Left ventricle myocardium inferior (tissue), 1 donor: ENCODE measurements at places on chromosomes 1 and 21. TPM values are rescaled to one million over a fixed set of nuclear protein-coding genes. Genes with fewer than 3 reads are reported as not detected.

- no peak overlapping the region for H3K27ac ChIP-seq
- no peak for DNase-seq
- no peaks in the 10 kb centered on the region for H3K4me1 ChIP-seq
- H3K27me3 ChIP-seq = no peaks in the 10 kb centered on the region
- H3K4me3 ChIP-seq = no peak overlapping the region
These were observed 29.4 kb upstream of the PROX1 start for GRCh38 chr1:213958346-213958745.

DNA sequence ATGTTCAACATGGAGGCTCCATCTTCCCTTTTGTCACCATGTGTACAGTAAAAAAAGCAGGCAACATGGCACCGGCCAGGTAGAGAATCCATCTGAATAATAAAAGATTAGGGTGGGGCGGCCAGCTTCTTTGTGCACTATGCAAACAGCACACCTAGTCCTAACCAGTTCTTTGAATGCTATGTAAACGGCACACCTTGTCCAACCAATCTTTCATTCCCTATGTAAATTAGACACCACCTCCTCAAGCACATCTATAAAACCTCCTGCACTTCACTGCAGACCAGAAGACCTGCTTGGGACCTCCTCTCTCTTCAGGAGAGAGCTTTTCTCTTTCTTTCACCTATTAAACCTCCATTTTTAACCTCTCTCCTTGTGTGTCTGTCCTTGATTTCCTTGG, 28.2 kb downstream of the TFB2M start:
- DNase-seq = no peak
- H3K36me3 ChIP-seq = peaks cover 36% of the 10 kb centered on the region
- no peaks in the 10 kb centered on the region for H3K27me3 ChIP-seq

DNA sequence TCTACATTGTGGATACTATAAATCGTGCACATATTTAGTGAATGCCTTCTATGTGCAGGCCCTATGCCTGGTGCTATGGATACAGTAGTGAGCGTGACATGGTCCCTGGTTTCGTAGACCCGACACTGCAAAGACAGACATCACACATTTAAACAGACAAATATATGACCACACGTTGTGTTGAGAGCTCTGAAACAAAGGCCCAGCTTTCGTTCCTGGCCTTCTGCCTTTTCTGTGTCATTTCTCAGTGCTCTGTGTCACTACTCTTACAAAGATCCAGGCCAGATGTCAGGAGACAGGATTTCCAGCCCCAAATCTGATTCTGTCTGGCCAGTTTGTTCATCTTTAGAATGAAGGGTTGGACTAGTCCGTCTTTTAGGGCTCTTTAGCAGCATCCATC, 19.3 kb upstream of the TRABD2B start:
- no peak overlapping the region for H3K4me3 ChIP-seq
- no peak for DNase-seq
- no peak overlapping the region for H3K27ac ChIP-seq
- H3K27me3 ChIP-seq = peaks cover 22% of the 10 kb centered on the region
- peaks cover 8% of the 10 kb centered on the region for H3K4me1 ChIP-seq
- no peaks in the 10 kb centered on the region for H3K36me3 ChIP-seq

- H3K4me3 ChIP-seq = no peak overlapping the region
- no peaks in the 10 kb centered on the region for H3K27me3 ChIP-seq
- no peak overlapping the region for H3K27ac ChIP-seq
- H3K4me1 ChIP-seq = no peaks in the 10 kb centered on the region
- no peaks in the 10 kb centered on the region for H3K36me3 ChIP-seq
- no peak for DNase-seq
These were observed 552.9 kb downstream of the LTN1 start for GRCh38 chr21:28439788-28440187.

GRCh38 chr1:50978852-50979781, 9.1 kb downstream of the CDKN2C start:
- no peak for DNase-seq
- H3K4me3 ChIP-seq = peak overlapping the region; percentile 92
- H3K27me3 ChIP-seq = no peaks in the 10 kb centered on the region

GRCh38 chr21:40852563-40852962, 5.6 kb upstream of the DSCAM start:
- no peak overlapping the region for H3K4me3 ChIP-seq
- no peaks in the 10 kb centered on the region for H3K36me3 ChIP-seq
- DNase-seq = no peak
- no peak overlapping the region for H3K27ac ChIP-seq
- H3K27me3 ChIP-seq = peaks cover 40% of the 10 kb centered on the region

- no peak overlapping the region for H3K27ac ChIP-seq
- H3K4me3 ChIP-seq = no peak overlapping the region
- no peak for DNase-seq
- no peaks in the 10 kb centered on the region for H3K27me3 ChIP-seq
- H3K36me3 ChIP-seq = peaks cover 51% of the 10 kb centered on the region
These were observed 53.7 kb downstream of the ZBTB8A start for GRCh38 chr1:32592943-32593342.

GRCh38 chr21:43734928-43735229, 15.9 kb downstream of the PDXK start:
- DNase-seq = no peak
- no peak overlapping the region for H3K4me3 ChIP-seq
- peak overlapping the region; percentile 36 for H3K27ac ChIP-seq
- peaks cover 53% of the 10 kb centered on the region for H3K4me1 ChIP-seq

HES3 gene
- total RNA-seq = not detected

- peaks cover 24% of the 10 kb centered on the region for H3K4me1 ChIP-seq
- peak overlapping the region; percentile 94 for H3K27ac ChIP-seq
- H3K36me3 ChIP-seq = no peaks in the 10 kb centered on the region
- peaks cover 19% of the 10 kb centered on the region for H3K27me3 ChIP-seq
- DNase-seq = peak; percentile 90
These were observed 5.3 kb downstream of the FCRLB start for GRCh38 chr1:161726473-161727255.

VSIG8 gene
- not detected for total RNA-seq

DNA sequence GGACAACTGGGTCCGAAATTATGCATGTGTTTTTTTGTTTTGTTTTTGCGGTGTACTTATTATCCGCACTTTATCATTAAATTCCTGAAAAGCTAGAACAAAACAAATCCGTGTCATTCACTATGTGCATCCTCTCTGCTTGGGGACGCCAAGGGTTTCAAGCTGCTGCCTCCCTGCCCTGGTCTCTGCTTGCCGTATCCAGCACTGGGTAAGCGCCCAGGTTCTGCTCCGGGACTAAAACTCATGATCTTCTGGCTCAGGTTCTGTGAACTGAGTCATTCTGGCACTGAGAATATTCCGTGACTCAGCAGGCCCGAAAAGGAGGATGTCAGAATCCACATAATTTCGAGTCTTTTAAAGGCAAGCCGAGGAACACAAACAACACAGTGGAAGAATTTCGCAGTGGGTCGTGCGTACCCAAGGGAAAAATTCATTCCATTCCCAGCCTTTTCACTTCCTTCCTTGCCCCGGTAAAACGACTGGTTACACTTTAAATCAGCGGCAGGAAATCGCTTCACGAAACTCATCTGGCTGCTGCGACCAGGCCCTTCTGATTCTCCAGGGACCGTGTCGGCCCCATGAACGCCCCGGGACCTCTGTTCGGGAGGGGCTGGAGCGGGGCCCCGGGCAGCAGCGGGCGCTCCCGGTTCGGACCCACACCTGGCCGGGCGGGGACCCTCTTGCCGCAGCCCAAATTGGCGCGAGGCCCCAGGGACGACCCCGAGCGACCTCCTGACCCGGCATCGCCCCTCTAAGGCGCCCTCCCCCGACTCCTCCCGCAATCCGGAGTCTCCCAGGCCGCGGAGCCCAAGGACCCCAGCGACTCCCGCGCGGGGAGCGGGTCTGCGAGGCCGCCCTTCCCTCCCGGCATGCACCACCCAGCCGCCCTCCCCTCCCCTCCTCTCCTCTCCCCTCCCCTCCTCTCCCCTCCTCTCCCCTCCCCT, 746 bp upstream of the LAMC1 start:
- H3K36me3 ChIP-seq = no peaks in the 10 kb centered on the region
- peak overlapping the region; percentile 98 for H3K27ac ChIP-seq
- H3K4me3 ChIP-seq = peak overlapping the region; percentile 73
- H3K27me3 ChIP-seq = no peaks in the 10 kb centered on the region

DNA sequence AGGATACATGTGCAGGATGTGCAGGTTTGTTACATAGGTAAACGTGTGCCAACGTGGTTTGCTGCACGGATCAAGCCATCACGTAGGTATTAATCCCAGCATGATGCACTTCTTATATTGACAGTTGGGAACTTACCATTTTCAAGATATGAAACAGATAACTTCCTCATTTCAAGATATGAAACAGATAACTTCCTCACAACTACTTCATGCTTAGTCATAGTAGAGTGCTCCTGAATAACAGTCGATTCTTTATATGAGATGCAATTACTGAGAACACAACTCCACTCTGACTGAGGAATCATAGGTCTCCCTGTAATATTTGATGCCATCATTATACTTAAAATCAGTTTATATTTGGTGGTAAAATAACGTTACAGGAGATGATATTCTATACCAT, 1124.3 kb downstream of the AMY1C start:
- DNase-seq = no peak
- H3K4me1 ChIP-seq = no peaks in the 10 kb centered on the region
- H3K27ac ChIP-seq = no peak overlapping the region
- no peaks in the 10 kb centered on the region for H3K36me3 ChIP-seq
- H3K27me3 ChIP-seq = no peaks in the 10 kb centered on the region

GRCh38 chr1:87794788-87795614, 466.3 kb downstream of the LMO4 start:
- H3K27me3 ChIP-seq = no peaks in the 10 kb centered on the region
- no peaks in the 10 kb centered on the region for H3K4me1 ChIP-seq
- no peak overlapping the region for H3K4me3 ChIP-seq
- no peaks in the 10 kb centered on the region for H3K36me3 ChIP-seq

GRCh38 chr21:38898422-38899096, 92.8 kb downstream of the ETS2 start:
- no peak for DNase-seq
- peaks cover 17% of the 10 kb centered on the region for H3K4me1 ChIP-seq
- H3K27me3 ChIP-seq = no peaks in the 10 kb centered on the region
- no peak overlapping the region for H3K4me3 ChIP-seq
- H3K36me3 ChIP-seq = no peaks in the 10 kb centered on the region

GRCh38 chr1:41515131-41515678, 30.7 kb upstream of the EDN2 start:
- DNase-seq = no peak
- H3K27ac ChIP-seq = peak overlapping the region; percentile 31
- peaks cover 35% of the 10 kb centered on the region for H3K4me1 ChIP-seq
- H3K27me3 ChIP-seq = no peaks in the 10 kb centered on the region
- H3K4me3 ChIP-seq = no peak overlapping the region

GRCh38 chr21:36250423-36251075, 69.4 kb upstream of the MORC3 start:
- H3K4me3 ChIP-seq = no peak overlapping the region
- no peak overlapping the region for H3K27ac ChIP-seq
- peaks cover 6% of the 10 kb centered on the region for H3K4me1 ChIP-seq
- H3K36me3 ChIP-seq = peaks cover 94% of the 10 kb centered on the region
- no peaks in the 10 kb centered on the region for H3K27me3 ChIP-seq

- peak overlapping the region; percentile 27 for H3K27ac ChIP-seq
- no peak for DNase-seq
- H3K27me3 ChIP-seq = no peaks in the 10 kb centered on the region
These were observed 68.3 kb upstream of the ARHGAP29 start for GRCh38 chr1:94305704-94306103.

DNA sequence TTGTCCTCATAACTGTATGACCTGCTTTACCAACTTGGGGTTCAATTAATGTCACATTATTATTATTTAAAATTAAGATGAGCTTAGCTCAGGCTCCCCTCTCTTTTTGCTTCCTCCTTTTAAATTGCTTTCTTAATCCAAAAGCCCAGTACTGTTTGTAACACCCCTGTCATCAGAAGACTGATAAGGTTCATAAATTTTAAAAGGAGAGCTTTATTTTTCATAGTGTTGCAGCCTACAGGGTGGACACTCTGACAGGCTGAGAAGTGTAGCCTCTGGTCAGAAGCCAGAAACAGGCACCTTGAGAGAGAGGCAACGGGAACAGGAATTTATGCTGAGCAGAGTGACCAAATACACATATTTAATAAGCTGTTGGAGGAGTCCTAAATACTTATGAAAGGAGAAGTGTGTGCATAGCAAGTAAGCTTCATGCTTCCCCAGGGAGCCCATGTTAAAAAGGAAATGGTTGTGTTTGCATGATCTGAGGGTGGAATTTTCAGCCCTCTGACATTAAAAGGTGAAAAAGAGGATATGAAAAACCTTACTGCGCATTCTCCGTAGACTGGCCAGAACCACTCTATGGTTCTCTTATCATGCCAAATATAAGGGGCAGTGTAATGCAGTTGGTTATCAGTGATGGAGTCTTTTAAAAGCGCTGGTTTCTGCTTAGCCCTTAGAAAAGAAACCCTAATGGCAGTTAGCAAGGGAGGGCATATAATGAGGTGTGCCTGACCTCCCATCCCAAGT, 30.5 kb upstream of the FGGY start:
- peak overlapping the region; percentile 59 for H3K27ac ChIP-seq
- DNase-seq = no peak
- H3K4me3 ChIP-seq = no peak overlapping the region

GRCh38 chr21:34795175-34795547, 126.4 kb downstream of the CLIC6 start:
- H3K27ac ChIP-seq = no peak overlapping the region

DNA sequence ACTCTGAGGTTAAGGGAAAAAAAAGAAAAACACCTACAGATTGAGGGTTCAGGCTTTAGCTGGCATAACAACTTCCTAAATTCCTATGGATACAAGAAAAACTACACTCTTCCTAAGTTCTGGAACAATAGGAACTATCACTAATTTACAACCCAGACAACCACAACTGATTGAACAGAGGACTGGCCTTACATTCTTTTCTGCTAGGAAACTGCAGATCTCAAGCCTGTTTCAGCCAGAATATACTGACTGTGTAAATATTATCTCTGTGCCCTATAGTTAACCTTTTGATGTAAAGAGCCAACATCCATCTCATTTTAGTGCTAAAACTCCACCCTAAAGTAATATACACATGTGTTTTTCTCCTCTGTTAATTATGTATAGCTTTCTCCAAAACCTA, 1186.5 kb upstream of the TMPRSS15 start:
- no peaks in the 10 kb centered on the region for H3K36me3 ChIP-seq
- no peaks in the 10 kb centered on the region for H3K4me1 ChIP-seq
- no peak overlapping the region for H3K4me3 ChIP-seq
- DNase-seq = no peak
- no peaks in the 10 kb centered on the region for H3K27me3 ChIP-seq
